Activated CD4-positive, alpha-beta T cell treated with anti-CD3 and anti-CD28 coated beads, Interleukin-2, amount 10 ng/mL, durations not matched to agents 24 days and 14 days (primary cell): ENCODE measurements at places on chromosomes 5 and 9. TPM values are rescaled to one million over a fixed set of nuclear protein-coding genes. Genes with fewer than 3 reads are reported as not detected.

Gene SRD5A1
- 14.8 and 16.6 TPM in 2 replicates for total RNA-seq

Gene PRKACG
- total RNA-seq: not detected in 2 replicates

Gene CDC20B
- not detected in 2 replicates for total RNA-seq

Gene NR4A3
- 51.1 and 52.8 TPM in 2 replicates for total RNA-seq

Gene NRG2
- 0.07 TPM in 2 replicates for total RNA-seq

Gene ORM2
- not detected in 2 replicates for total RNA-seq

Gene RETREG1
- total RNA-seq: 21.1 and 21.5 TPM in 2 replicates

DNA sequence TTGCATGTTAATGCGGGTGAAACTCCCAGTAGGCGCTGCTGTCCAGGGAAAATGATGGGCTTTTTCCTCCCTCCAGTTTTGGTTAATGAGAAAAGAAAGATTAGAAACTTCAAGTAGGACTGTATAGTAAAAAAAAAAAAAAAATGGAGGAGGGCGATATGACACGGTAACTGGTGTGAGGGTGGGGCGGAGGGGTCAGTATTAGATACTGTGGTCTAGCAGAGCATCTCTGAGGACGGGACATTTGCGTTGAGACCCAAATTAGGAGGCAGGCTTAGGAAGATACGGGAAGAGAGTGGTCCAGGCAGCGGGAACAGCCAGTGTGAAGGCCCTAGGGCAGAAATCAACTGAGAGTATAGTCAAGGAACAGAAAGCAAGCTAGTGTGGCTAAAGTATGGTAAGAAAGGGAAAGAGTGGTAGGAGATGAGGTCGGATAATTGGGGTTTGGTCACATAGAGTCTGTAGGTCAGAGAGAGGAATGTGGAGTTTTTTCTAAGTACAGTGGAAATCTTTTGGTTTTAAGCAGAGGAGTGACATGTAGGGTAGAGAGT is 707 bp downstream of the RMND5B start:
- peaks cover 16% of the 10 kb centered on the region for H3K4me1 ChIP-seq
- peak overlapping the region; percentile 83 for H3K27ac ChIP-seq
- no peak for DNase-seq
- peaks cover 24% of the 10 kb centered on the region for H3K36me3 ChIP-seq

- no peaks in the 10 kb centered on the region for H3K27me3 ChIP-seq
- no peaks in the 10 kb centered on the region for H3K4me1 ChIP-seq
- H3K4me3 ChIP-seq: no peak overlapping the region
- H3K36me3 ChIP-seq: peaks cover 39% of the 10 kb centered on the region
These were observed 69.4 kb downstream of the RIGI start for GRCh38 chr9:32456564-32456963.

- no peaks in the 10 kb centered on the region for H3K36me3 ChIP-seq
- no peak for DNase-seq
- H3K4me1 ChIP-seq: no peaks in the 10 kb centered on the region
- H3K27ac ChIP-seq: no peak overlapping the region
- peaks cover 2% of the 10 kb centered on the region for H3K27me3 ChIP-seq
These were observed 157.9 kb downstream of the ALDH1A1 start for GRCh38 chr9:72794946-72795345.

DNA sequence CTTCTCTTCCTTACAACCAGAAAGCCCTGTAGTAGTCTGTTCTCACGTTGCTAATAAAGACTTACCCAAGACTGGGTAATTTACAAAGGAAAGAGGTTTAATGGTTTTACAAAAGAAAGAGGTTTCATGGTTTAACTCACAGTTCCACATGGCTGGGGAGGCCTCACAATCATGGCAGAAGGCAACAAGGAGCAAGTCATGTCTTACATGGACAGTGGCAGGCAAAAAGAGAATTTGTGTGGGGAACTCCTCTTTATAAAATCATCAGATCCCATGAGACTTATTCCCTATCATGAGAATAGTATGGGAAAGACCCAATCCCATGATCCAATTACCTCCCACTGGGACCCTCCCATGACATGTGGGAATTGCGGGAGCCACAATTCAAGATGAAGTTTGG is 164.9 kb downstream of the NR3C1 start:
- no peak for DNase-seq
- no peak overlapping the region for H3K4me3 ChIP-seq
- H3K36me3 ChIP-seq: no peaks in the 10 kb centered on the region
- no peak overlapping the region for H3K27ac ChIP-seq
- H3K27me3 ChIP-seq: peaks cover 2% of the 10 kb centered on the region

DNA sequence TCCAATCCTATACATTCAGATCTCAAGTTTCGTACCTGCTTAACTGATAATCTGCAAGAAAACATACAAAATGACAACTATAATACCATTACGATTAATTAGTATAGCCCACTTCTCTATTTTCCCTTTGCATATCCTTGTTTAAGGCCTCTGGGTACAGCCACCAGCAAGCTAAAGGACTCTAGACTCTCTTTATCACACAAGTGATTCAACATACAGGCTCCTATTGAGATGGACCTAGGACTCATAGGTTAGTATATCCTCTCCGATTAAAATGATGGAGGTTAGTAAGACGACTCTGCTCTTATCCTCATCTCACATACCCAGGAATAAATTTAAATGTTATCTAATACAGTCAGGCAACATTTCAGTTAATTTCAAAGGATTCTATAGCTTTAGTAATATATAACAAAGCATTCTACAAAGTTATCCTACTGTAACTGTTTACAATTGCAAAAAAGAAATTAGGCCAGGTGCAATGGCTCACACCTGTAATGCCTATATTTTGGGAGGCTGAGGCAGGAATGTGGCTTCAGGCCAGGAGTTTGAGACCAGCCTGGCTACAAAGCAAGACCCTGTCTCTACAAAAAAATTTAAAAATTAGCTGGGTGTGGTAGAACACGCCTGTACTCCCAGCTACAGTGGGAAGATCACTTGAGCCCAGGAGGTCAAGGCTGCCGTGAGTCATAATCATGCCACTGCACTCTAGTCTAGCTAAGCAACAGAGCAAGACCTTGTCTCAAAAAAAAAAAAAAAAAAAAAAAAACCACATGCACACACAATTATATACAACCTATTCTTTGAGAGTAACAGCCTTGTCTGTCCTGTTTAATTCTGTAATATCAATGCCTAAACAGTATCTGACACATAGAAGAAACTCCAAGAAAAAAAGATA is 15.4 kb downstream of the HAUS6 start:
- H3K27ac ChIP-seq: peak overlapping the region; percentile 3
- H3K27me3 ChIP-seq: no peaks in the 10 kb centered on the region

DNA sequence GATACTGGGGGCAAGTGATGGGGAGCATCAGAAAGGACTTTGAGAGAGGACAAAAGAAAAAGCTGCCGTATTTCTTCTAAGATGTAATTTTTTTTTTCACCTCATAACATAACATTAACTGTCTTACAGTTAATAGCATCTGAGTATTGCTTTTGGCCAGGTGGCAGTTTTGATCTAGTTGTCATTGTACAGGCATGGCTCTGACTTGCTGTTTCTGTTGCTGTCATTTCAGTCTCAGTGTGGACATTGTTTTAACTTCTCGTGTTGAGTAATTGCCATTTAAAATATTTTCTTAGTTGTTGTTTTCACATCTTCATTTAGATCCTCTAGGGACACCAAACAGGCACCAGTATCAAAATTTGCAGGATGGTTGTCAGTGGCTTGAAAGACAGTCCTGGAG is 12.4 kb downstream of the SMAD5 start:
- no peak overlapping the region for H3K4me3 ChIP-seq
- H3K4me1 ChIP-seq: no peaks in the 10 kb centered on the region
- no peaks in the 10 kb centered on the region for H3K36me3 ChIP-seq
- no peak for DNase-seq
- no peaks in the 10 kb centered on the region for H3K27me3 ChIP-seq

DNA sequence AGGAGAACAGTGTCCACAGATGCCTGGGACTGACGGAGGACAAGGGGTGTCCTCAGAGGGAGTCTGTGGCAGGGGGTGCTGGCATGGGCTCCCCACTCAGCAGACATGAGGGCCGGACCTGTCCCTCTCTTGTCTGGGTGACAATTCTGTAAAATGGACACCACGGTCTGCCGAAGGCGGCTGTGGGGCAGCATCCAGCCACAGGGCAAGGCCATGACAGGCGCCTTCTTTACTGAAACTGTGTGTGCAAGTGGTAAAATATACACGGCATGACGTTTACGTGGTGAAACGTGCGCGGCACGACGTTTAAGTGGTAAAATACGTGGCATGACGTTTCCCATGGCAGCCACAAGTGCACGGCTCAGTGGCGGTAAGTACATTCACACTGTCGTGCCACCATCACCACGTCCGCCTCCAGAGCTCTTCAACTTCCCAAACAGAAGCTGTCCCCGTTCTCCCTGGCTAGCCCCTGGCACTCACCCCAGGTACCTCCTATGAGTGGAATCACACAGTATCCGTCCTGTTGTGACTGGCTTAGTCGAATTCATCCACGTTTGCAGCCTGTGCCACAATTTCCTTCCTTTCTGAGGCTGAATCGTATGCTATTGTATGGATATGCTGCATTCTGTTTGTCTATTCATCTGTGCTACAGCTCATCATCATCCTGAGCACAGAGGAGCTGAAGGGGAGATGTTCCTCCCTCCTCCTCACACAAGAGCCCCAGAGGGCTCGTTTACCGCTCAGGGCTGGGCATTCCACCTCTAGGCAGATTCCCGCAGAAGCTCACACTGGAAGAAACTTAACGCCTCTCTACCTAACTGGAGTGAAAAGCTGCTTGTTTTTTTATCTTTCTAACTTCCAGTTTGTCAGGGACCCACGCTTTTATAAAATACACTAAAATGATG is 52.5 kb downstream of the COL23A1 start:
- no peak overlapping the region for H3K4me3 ChIP-seq
- H3K36me3 ChIP-seq: no peaks in the 10 kb centered on the region
- DNase-seq: no peak

- H3K27ac ChIP-seq: no peak overlapping the region
- H3K27me3 ChIP-seq: no peaks in the 10 kb centered on the region
- DNase-seq: no peak
- H3K4me3 ChIP-seq: no peak overlapping the region
- no peaks in the 10 kb centered on the region for H3K4me1 ChIP-seq
These were observed 12.6 kb upstream of the C5orf46 start for GRCh38 chr5:147918899-147919298.

GRCh38 chr9:107881626-107882300 is 392.2 kb upstream of the KLF4 start:
- H3K36me3 ChIP-seq: no peaks in the 10 kb centered on the region
- H3K27me3 ChIP-seq: no peaks in the 10 kb centered on the region
- H3K27ac ChIP-seq: no peak overlapping the region
- DNase-seq: no peak

DNA sequence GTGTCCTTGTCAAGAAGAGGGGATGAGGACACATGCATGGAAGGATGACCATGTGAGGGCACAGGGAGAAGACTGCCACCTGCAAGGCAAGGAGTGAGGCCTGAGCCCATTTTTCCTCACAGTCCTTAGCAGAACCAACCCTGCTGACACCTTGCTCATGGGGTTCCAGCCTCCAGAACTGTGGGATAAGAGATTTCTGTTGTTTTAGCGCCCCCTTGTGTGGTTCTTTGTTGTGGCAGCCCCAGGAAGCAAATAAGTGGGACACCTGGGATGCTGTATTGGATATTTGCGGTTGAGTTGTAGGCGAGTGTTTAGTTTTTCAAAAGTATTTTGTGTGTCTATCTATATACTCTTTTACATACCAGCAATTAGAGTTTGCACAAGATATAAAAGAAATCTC is 206.4 kb downstream of the NXNL2 start:
- no peak overlapping the region for H3K27ac ChIP-seq
- peak; percentile 68 for DNase-seq
- no peaks in the 10 kb centered on the region for H3K4me1 ChIP-seq
- no peaks in the 10 kb centered on the region for H3K36me3 ChIP-seq

DNA sequence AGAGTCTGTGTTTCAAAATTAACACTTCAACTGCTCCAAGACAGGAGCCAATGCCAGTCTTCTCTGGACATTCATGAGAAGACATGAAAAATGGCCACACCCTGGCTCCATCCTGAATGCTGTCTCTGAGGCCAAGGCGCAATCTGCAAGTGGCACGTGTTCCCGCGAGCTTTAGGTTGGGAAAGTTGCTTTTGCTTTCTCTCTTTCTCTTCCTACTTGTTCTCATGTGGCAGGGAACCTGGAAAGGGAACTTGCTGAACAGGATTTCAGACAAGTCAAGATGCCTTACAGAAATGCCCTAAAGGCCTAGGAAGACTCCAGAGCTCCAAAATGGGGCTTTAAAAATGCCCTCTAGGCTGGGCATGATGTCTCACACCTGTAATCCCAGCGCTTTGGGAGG is 91.9 kb upstream of the OTULINL start:
- H3K27me3 ChIP-seq: no peaks in the 10 kb centered on the region
- H3K4me3 ChIP-seq: no peak overlapping the region
- peaks cover 1% of the 10 kb centered on the region for H3K4me1 ChIP-seq
- H3K27ac ChIP-seq: no peak overlapping the region
- DNase-seq: no peak

- no peak overlapping the region for H3K27ac ChIP-seq
- H3K27me3 ChIP-seq: no peaks in the 10 kb centered on the region
- H3K4me1 ChIP-seq: no peaks in the 10 kb centered on the region
- no peaks in the 10 kb centered on the region for H3K36me3 ChIP-seq
- no peak overlapping the region for H3K4me3 ChIP-seq
- DNase-seq: no peak
These were observed 101.9 kb downstream of the FBXL7 start for GRCh38 chr5:15601853-15602252.

GRCh38 chr9:4137234-4137633 is 162.6 kb downstream of the GLIS3 start:
- H3K4me1 ChIP-seq: no peaks in the 10 kb centered on the region
- no peak for DNase-seq
- no peak overlapping the region for H3K4me3 ChIP-seq
- H3K36me3 ChIP-seq: no peaks in the 10 kb centered on the region
- H3K27ac ChIP-seq: no peak overlapping the region
- no peaks in the 10 kb centered on the region for H3K27me3 ChIP-seq

DNA sequence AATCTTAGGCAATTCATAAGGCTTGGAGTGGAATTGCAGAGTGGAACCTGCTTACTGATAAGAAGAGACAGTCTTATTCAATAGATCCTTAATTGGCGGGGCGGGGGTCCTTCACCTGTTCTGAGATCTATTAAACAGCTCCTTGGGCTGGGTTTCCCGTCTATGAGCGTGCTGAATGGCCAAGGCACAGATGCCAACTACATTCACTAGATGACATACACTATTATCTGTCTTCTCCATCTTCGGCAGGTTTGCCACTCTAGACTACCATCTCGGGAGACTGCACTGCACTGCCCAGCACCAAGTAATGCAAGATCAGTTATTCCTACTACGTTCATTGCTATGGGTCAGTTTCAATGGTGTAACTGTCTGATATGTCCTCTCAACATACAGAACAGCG is 81.5 kb downstream of the ACER2 start:
- no peaks in the 10 kb centered on the region for H3K36me3 ChIP-seq
- peaks cover 3% of the 10 kb centered on the region for H3K27me3 ChIP-seq
- no peak overlapping the region for H3K27ac ChIP-seq
- H3K4me3 ChIP-seq: no peak overlapping the region

- H3K4me3 ChIP-seq: no peak overlapping the region
- DNase-seq: no peak
- no peak overlapping the region for H3K27ac ChIP-seq
These were observed 54.0 kb upstream of the CNOT6 start for GRCh38 chr5:180439911-180440769.

GRCh38 chr5:149170299-149170698 is 29.0 kb downstream of the ABLIM3 start:
- DNase-seq: peak; percentile 37
- H3K27ac ChIP-seq: no peak overlapping the region
- H3K4me1 ChIP-seq: no peaks in the 10 kb centered on the region
- no peak overlapping the region for H3K4me3 ChIP-seq
